ENCODE measurements at places on chromosomes 1 and 21.

DNA sequence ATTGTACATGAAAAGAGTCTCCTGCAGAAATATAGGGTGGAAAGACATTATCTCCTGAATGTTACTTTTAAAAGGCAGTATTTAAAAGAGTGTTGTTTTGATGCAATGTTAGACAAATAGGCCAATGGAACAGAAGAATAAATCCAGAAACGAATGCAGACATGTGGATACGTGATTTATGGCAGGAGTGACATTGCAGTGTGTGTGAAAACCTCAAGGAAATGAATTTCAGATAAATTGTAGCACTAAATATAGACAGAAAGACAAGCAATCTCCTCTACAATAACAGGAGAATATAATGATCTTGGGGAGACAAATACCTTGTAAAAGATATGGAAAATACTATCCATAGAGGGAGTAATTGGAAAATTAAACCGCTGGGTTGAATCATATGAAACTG is 387.8 kb upstream of the CHRM3 start:
- no peak for DNase-seq
- H3K27me3 ChIP-seq: no peaks in the 10 kb centered on the region
- no peak overlapping the region for H3K27ac ChIP-seq
- no peaks in the 10 kb centered on the region for H3K4me1 ChIP-seq

DNA sequence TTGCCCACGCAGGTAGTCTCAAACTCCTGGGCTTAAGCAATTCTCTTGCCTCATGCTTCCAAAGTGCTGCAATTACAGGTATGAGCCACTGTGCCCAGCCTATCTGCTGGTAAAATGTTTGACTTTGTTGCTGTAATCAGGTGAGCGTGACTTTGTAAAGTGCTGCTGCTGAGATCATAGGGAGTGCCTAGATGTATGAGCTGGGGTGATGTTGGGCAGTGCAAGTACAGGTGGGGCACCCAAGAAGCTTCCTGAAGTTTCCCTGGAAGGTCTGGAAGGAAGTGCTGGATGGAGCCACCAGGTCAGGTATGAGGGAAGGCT is 43.1 kb downstream of the KIF21B start:
- H3K36me3 ChIP-seq: no peaks in the 10 kb centered on the region
- no peaks in the 10 kb centered on the region for H3K27me3 ChIP-seq
- H3K27ac ChIP-seq: no peak overlapping the region
- no peaks in the 10 kb centered on the region for H3K4me1 ChIP-seq

DNA sequence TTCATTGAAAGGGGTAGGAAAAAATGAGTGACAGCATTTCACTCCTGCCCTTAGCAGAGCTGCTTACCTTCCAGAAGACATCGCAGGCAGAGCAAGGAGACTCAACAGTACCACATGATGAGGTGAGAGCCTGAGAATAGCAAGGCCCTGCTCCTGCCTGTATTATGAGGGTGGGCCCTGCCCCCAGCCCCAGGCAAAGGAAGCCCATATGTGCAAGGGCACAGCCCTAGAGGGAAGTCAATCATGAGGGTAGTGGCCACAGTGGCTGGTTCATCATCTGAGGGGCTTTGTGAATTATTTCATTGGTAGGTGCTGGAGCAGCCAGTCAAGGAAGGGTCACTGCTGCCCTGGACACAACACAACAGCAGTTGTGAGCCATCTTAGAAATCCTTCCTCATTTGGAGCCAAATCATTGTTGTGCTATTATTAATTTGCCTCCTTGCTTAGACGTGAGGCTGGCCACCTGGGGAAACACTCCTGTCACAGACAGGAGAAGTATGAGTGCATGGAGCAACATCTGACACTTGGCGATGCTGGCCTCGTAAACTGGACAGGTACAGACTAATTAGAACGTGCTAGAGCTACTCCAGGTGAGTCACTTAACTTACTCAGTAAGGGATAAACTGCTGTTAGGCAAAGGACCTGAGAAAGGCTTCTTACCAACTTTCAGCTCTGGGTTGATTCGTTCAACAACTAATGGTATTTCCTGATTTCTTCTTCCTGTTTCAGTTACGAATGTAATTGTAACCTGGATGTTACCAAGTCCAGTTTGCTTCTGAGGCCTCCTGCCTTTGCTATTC is 22.7 kb upstream of the ACBD6 start:
- H3K27me3 ChIP-seq: no peaks in the 10 kb centered on the region
- no peak overlapping the region for H3K27ac ChIP-seq
- no peaks in the 10 kb centered on the region for H3K36me3 ChIP-seq
- no peak for DNase-seq

DNA sequence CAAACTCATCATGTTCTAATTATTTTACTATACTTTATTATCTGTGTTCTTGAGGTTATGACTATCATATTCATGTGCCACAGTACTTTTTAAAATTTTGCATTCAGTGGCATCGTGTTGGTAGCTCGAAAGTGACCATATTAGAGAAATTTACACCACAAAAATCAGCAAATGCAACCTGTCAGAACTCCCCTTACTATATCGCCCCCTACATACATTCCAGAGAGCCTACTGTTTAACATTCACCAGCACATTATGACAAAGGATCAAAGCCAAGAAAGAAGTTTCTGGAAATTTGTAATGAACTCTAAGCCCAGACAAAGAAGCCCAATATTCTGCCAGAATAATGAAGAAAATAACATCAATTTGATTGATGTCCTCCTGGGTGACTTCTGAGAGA is 909.3 kb downstream of the LTN1 start:
- no peak for DNase-seq
- no peaks in the 10 kb centered on the region for H3K36me3 ChIP-seq
- no peaks in the 10 kb centered on the region for H3K27me3 ChIP-seq
- no peak overlapping the region for H3K4me3 ChIP-seq
- no peaks in the 10 kb centered on the region for H3K4me1 ChIP-seq
- no peak overlapping the region for H3K27ac ChIP-seq

DNA sequence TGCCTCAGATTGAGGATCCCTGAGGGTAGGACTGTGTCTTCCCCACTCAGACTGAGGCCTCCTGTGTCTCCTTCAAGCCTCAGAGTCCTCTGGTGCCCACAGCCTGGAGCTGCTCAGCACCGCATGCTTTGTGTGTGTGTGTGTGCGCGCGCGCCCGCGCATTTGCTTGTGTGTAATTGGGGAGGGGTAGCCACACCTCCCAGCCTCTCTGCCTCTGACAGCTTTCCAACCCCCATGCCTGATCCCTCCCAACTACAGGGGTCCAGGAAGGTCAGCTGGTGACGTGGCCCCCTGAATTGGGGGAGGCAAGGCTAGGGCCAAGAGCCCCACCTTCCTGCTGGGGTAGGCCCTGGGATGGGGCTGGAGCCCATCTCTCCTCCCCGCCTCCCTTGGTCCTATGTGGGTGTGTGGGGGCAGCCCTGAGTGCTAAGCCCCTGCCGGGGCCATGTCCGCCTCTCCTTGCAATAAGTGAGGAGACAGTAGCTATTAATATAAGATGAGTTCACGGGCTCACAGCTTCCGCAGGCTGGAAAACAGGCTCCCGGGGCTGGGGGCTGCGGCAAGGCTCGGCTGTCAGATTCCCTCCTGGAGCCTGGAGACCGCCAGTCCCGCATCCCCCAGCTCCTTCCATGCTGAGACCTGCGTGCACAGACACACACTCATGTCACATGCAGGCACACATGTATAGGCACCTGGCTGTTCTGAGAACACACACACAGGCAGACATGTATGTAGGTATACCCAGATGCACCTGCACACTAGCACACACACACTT is 7.0 kb downstream of the GPR3 start:
- H3K27me3 ChIP-seq: no peaks in the 10 kb centered on the region
- peaks cover 3% of the 10 kb centered on the region for H3K4me1 ChIP-seq
- no peaks in the 10 kb centered on the region for H3K36me3 ChIP-seq

DNA sequence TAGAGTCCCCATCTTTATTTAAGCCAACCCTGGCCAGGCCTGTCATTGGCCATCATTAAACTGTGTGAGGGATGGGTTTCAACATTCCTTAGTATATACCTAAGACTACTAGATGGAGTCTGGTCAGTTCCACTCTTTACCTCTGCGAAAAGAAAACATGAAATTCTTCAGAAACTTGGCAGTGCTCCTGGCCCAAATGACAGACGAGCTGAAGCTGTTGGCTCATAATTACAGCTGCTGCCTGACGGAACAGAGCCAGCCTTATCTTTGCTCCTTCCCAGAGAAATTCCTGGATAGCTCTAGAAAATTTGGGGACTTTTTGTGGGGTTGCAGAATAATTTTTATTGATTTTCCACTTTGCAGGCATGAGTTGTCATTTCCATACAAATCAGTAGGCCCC is 30.4 kb downstream of the NPHS2 start:
- DNase-seq: no peak
- H3K4me3 ChIP-seq: no peak overlapping the region
- no peak overlapping the region for H3K27ac ChIP-seq
- no peaks in the 10 kb centered on the region for H3K4me1 ChIP-seq

GRCh38 chr1:223715604-223716172 is 3.3 kb downstream of the CAPN2 start:
- H3K4me1 ChIP-seq: peaks cover 49% of the 10 kb centered on the region
- H3K4me3 ChIP-seq: no peak overlapping the region
- DNase-seq: no peak
- H3K36me3 ChIP-seq: peaks cover 54% of the 10 kb centered on the region
- no peaks in the 10 kb centered on the region for H3K27me3 ChIP-seq
